ENCODE measurements at places on chromosomes 3 and 15. TPM values are rescaled to one million over a fixed set of nuclear protein-coding genes. Genes with fewer than 3 reads are reported as not detected.

GRCh38 chr3:111548092-111548491 lies 6.1 kb downstream of the CD96 start:
- DNase-seq: no peak

DNA sequence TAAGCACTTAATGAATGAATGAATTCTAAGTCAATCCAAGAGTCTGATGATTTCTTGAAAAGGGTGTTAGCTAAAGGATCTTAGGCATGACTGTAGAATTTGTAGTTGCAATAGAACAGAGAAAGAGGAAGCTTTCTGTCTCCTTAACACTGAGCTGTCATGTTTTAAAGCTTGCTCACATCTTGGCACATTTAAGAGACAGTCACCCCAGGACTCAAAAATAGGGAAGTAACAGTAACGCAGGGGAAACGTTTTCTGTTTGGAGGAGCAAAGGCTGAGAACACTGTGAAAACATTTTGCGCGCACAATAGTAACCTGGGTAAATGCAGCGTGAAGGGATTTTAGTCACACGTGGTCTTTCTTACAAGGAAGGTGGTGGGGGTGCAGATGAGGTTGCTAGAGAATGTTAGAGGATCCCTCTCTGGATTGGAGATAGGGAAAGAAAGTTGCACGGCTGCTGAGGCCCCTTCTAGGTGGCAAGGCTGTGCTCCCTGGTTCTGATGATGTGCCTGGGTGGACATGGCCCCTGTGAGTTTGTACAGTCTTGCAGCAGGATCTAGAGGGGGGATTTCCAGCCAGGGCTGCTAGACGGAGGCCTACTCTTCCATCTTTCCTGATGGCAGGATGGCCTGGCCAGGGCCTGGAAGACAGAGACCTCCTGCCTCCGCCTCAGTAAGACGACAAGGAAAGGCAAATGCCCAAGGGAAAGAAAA lies 12.0 kb downstream of the STARD5 start:
- DNase-seq: peak; percentile 59

DNA sequence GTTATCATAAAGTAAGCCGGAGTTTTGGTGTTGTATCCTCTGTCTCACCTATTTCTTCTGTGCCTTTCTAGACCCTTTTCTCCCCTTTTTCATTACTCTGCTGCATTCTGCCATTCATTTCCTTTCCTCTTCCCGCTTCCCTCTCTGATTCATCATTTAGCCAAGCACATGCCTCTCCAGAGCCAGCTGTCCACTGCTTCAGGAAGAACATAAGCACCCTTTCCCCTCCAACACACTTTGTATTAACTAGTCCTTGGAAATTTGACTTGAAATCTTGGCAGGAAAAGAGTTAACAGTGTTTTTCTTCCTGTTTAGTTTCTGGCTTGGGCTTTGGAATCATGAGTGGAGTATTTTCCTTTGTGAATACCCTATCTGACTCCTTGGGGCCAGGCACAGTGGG lies 9.7 kb downstream of the APH1B start:
- no peak for DNase-seq

DNA sequence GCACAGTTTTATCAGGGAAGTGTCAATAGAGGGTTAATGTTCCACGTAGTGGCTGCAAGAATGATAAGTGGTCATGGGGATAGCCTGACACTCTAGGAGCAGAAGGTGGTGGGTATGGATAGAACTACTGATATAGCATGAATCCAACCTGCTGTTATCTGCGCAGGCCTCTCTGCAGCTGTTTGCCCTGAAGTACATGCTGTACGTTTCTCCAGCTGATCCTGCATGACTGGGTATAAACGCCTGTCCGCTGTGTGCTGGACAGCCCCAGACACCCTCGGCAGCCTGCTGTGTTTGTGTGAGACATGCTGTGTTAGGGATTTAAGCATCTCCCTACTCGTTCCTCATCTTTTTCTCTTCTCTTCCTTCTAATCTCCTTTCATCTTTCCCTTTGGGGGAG lies 87.1 kb downstream of the LPP start:
- DNase-seq: peak; percentile 51

DNA sequence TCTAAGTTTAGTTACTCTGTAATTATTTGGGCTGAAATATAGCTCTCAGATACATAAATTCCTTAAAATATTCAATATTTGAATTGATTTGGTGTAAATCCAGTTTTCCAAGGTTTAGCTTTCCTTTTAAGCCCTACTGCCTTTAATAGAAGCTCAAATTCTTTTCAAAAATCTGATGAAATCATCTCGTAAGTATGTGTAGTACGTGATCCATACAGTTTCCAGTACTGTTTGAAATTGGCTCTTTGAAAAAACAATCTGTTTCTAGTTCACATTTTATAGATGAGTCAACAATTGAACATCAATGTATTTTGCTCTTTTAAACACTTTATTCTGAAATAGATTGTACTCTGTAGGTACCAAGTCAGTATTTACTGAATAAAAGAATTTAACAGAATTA lies 84.2 kb downstream of the LRRC49 start:
- DNase-seq: peak; percentile 77

DNA sequence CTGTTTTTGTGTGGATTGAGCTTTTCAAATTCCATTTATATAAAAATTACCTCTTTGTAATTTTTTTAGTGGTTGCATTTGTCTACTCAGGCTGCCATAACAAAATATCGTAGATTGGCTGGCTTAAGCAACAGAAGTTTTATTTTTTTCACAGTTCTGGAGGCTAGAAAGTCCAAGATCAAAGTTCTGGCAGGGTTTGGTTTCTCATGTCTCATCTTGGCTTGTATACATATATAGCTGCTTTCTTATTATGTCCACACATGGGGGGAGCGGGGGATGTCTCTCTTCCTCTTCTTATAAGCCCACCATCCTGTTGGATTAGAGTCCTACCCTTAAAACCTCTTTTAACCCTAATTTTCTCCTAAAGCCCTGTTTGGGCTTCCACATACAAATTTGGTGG lies 28.5 kb downstream of the MGA start:
- no peak for DNase-seq

- no peak for DNase-seq
Observed at GRCh38 chr3:133494469-133494868, 79.0 kb upstream of the CDV3 start.

- no peak for DNase-seq
Observed at GRCh38 chr3:59380146-59380545, 330.3 kb upstream of the CFAP20DC start.

GRCh38 chr3:107411779-107412178 lies 34.5 kb downstream of the CCDC54 start:
- no peak for DNase-seq

- no peak for DNase-seq
Observed at GRCh38 chr3:70057426-70057825, 57.9 kb downstream of the SAMMSON start.

DNA sequence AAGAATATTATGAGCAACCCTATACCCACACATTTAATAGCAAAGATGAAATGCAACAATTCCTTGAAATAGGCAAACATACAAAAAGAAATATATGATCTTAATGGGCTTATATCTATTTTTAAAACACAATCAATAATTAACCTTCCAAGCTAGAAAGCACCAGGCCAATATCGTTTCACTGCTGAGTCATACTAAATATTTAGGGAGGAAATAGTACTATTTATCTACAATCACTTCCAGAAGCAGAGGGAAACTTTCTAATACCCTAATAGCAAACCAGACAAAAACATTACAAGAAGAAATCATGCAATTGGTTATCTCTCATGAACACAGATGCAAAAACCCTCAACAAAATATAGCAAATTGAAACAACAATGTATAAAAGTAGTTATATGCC lies 207.8 kb downstream of the MTHFS start:
- DNase-seq: no peak

GRCh38 chr3:140166861-140167599 lies 232.0 kb downstream of the CLSTN2 start:
- DNase-seq: peak; percentile 42

DNA sequence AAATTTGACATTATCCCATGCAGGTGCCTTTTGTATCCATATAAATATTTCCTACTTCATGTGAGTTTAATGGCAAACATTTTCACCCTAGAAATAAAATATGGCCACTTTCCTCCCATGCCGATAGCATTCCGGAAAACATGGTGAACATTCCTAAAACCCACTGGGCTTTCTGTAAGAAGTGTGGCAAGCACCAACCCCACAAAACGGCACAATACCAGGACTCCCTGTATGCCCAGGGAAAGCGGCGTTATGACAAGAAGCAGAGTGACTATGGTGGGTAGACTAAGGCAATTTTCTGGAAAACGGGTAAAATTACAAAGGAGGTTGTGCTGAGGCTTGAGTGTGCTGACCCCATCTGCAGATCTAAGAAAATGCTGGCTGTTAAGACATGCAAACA lies 7.6 kb downstream of the ANXA2 start:
- DNase-seq: no peak

- DNase-seq: no peak
Observed at GRCh38 chr15:31483053-31483985, 156.7 kb downstream of the KLF13 start.

GRCh38 chr15:28935316-28935715 lies 49.5 kb downstream of the APBA2 start:
- no peak for DNase-seq

GRCh38 chr3:88918841-88919240 lies 188.6 kb upstream of the EPHA3 start:
- DNase-seq: no peak

DNA sequence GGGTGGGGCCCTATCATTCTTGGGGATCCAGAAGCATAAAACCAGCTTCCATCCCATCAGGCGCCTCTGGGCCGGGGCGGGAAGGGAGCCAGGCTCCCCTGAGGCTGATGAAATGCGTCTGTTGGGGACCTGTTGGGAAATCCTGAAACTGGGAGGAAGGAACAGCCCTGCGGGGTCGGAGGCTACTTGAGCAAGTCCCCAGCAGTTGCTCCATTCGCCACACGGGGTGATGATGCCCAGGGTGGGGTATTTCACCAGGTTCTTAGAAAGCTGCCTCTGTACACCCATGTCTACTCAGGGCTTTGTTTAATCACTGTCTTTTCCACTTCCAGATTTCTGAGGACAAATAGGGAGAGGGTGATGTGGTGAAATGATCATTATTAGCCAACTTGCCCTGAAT lies 25.4 kb upstream of the TSEN2 start:
- no peak for DNase-seq

DNA sequence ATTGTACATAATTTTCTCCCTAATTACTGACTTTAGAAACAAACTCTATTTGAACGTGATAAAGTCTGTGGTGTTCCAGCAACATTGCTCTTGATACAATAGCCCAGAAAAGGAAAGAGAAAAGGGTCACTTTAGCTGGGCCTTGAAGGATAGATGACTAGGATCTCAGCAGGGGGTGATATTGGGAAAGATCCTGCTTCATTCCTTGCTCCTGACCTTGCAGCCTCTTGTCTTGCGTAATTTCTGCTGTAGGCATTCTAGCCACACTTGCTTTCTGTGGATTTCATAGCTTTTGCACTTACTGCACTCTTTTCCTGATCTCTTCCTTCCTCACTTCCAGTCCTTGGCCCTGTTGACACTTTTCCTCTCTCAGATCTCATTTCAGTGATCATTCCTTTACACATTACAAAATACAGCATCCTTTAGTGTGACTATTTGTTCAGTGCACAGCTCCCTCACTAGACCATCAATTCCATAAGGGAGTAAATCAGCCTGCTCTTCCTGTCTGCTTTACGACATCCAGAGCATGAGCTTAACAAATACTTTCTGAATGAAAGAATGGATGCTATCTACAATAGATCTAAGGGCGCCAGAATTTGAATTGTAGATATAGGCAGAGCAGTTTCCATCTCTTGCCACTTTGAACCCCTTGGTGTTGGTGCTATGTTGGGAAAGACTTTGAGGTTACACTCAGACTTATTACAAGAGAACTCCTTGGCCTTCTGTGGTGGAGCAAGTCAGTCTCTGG lies 559.6 kb upstream of the MDFIC2 start:
- peak; percentile 80 for DNase-seq

DNA sequence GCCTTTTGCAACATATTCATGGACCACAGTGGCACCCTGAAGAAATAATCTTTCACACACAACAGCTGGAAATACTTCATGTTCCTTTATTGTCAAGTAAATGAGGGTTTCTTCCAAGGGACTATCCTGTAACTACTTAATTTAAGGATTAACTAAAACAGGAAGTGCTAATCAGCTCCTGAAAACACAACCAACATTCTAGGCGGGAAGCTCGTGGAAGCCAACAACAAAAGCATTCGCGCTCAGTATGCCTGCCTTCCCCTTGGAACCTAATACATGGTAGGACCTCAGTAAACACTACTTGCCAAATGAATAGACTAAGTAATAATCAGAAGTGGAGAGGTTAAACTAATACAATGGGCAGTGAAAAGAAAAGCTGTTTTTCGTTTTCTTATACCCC lies 300.9 kb downstream of the RORA start:
- no peak for DNase-seq

- no peak for DNase-seq
Observed at GRCh38 chr15:59005579-59005978, 18.1 kb downstream of the RNF111 start.

- peak; percentile 45 for DNase-seq
Observed at GRCh38 chr3:136678981-136679380, 73.2 kb downstream of the STAG1 start.

GRCh38 chr3:15015456-15015855 lies 49.7 kb downstream of the MRPS25 start:
- DNase-seq: no peak

- no peak for DNase-seq
Observed at GRCh38 chr3:161332792-161333191, 38.5 kb downstream of the SPTSSB start.

- no peak for DNase-seq
Observed at GRCh38 chr3:107425033-107425432, 47.8 kb downstream of the CCDC54 start.

- DNase-seq: peak; percentile 88
Observed at GRCh38 chr15:48645558-48646330, at the start of gene FBN1. Gene FBN1, minus strand, starts transcription at chr15:48645709. Its CDS starts 940 bp downstream, at chr15:48644769.

DNA sequence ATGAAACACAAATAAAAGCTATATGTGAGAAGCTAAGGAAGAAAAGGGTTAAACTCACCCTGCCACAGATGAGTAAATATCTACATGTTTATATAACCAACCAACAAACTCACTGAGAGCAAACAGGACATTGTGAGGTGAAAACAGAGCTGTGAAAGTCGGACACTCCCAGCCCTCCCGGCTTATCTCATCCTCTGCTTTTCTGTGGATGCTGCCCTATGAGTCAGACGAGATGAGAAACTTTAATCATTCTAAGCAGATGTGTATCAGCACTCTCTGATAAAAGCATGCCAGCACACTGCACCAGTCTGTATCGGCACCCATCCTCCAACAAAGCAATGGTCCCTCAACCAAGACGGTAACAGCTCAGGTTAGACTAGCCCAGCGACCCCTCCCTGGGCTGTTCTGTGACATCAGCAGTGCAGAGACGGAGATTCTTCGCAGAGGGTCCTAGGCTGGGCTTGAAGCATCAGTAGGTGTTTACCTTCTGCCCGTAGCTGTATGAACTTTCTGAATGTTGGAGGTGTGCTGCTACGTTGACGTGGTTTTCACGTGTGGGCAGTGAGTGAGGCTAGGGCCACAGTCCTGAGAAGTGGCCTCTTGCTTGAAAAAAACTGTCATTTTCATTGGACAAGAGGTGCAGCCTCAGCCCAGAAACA lies 119.8 kb upstream of the ALDH1A3 start:
- DNase-seq: peak; percentile 69

Gene ZBBX
- total RNA-seq: 1.3 TPM

Gene OXTR
- total RNA-seq: 2.2 TPM

Gene IMPG2
- total RNA-seq: 0.26 TPM

Gene GPR176
- 33.5 TPM for total RNA-seq

Gene ADAMTS7
- total RNA-seq: 25.5 TPM

Gene CHST13
- total RNA-seq: not detected

Gene PDZRN3
- total RNA-seq: 19.8 TPM

Gene PLCH1
- total RNA-seq: 0.65 TPM

Gene ANKUB1
- total RNA-seq: not detected

Gene MAGI1
- 31.8 TPM for total RNA-seq

Gene AMIGO3
- total RNA-seq: 0.16 TPM

Gene KIF15
- total RNA-seq: 1.5 TPM

Gene OTOL1
- not detected for total RNA-seq

Gene DNAJA4
- total RNA-seq: 0.14 TPM

Data from astrocyte (in vitro differentiated cells and primary cell).